ENCODE measurements at places on chromosomes 3 and 15.

DNA sequence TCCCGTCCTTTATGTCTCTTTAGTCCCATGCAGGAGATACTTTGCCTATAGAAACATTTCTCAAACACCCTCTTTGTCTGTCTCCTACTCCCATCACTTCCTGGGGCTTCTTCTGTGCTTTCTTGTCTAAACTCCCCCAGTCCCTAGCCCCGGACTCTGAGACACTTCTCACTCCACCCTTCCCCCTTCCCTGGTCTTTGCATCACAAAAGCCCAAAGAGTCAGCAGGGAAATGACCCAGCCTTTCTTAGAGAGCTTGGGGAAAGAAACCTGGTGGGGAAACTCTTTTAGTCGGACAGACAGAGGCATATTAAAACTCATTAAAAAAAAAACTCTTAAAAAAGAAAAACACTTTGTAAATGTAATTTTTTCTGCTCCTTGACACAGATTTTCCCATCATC is 211.2 kb downstream of the TJP1 start:
- no peak for DNase-seq

DNA sequence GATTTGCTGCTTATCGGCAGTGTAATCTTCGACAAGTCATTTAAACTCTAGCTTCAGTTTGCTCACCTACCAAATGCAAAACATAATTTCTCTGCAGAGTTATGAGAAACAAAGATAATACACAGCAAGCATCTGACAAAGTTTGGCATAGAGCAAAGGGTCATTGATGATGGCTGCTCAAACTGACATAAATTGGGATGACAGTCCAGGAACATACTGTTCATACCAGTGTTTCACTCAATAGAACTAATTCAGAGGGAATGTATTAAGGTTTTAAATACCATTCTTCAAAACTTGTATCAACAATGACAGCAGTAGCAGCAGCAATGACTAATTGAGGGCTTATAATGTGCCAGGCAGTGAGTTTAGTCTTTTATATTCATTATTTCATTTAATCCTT is 137.6 kb downstream of the SPATA16 start:
- DNase-seq, result no peak

DNA sequence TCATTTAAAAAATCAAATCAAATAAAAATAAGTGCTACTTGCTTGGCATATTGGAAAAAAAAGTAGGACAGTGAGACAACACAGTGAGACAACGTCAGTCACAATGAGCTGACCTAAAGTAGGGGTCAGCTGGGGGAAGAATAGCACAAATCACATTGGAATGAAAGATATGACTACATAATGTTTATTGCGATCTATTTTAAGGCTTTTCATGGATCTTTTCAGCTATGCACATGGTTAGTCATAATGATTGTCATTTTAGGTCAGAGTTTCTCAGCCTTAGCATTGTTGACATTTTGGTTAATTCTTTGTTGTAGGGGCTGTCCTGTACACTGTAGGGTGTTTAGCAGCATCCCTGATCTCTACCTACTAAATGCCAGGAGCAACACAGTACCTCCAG is 44.5 kb downstream of the CMSS1 start:
- no peak for DNase-seq

- DNase-seq, result no peak
These were observed 63.1 kb downstream of the TBL1XR1 start for GRCh38 chr3:177133860-177134815.

DNA sequence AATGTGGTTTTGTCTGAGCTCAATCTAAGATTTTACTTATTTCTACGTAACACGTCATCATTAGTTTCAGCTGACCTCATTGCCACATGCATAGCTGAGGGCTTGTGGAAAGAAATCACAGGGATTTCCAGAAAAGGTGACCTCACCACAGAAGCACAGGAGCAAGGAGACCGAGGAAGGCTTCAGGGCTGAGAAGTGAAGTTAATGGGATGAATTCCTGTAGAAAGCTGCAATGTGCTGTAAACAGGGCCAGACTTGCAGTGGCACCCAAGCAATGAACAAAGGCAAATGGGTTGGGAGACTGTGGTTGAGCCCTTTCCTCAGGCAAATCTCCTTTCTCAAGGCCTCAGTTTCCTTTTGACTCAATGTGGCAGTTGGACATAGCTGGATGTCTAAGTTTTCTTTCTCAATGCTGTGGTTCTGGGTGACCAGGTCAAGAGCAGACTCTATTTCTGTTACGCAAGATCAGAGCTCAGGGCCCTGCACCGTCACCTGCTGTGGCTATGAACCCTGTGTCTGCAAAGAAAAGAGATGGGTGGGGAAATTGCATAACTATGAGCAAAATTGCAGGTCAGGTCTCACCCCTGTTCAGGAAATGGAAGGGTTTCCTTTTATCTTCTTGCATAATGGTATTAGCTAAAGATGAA is 252.2 kb upstream of the TBL1XR1 start:
- DNase-seq, result no peak

GRCh38 chr3:14866627-14867026 is 47.9 kb downstream of the FGD5 start:
- DNase-seq, result no peak

DNA sequence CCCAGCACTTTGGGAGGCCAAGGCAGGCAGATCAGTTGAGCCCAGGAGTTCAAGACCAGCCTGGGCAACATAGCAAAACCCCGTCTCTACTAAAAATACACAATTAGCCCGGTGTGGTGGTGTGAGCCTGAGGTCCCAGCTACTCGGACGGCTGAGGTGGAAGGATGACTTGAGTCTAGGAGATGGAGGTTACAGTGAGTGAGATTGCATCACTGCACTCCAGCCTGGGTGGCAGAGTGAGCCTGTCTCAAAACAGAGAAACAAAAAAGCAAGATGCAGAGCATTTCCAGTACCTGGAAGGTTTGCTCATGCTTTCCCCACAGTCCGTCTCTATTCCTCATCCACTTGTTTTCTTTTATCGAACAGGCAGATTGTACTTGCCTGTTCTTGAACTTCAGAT is 3.8 kb upstream of the PDIA5 start:
- DNase-seq, result no peak

DNA sequence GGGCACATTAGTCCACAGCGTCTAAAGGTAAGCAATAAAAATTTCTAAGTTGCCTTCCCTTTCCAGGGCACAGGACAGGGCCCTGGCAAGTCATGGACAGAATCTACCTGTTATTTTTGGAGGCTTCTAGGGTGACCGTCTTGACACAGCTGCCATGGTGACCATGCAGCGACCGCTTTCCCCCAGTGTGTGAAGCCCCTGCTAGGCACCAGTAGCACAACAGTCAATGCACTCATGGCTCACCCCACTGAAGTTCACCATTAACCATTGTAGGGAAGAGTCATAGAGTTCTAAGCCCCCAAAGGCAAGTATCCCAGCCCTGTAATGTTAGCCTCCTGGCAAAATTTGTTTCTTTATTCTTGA is 43.8 kb upstream of the SLCO2A1 start:
- DNase-seq, result no peak

DNA sequence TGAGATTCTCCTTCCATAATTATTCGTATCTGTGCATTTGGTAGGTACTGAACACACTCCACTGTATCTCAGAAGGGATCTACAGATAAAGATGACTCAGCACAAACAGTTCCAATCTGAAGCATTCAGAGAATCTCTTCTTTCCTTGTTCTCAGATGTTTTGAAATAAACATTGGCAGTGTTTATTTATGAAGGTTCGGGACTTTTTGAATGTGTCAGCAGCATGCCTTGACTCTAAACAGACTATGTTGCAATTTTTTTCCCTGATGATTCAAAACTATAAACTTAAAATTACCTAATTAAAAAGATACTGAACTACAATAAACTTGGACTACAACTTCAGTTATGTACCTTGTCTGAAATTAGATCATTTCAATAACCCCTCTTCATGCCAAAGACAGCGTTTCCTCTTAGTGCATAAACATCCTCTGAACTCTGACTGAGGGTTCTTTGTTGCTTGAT is 612.9 kb upstream of the TBL1XR1 start:
- no peak for DNase-seq

DNA sequence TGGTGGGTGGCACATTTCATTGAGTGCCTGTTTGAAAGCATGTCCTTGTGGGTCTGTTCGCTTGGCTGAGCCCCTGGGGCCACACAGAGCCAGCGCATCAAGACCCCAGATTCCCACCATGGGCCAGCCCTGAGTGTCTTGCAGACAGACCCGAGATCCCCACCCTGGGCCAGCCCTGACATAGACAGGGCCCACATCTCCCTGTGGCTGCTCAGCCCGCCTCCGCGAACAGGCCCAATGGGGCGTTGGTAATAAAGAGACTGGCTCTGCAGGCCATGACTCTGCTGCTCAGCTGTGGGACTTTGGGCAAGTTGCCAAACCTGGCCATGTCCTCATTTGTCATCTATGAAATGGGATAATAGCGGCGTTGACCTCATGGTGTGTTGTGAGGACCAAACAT is 22.6 kb downstream of the FAH start:
- DNase-seq, result no peak

DNA sequence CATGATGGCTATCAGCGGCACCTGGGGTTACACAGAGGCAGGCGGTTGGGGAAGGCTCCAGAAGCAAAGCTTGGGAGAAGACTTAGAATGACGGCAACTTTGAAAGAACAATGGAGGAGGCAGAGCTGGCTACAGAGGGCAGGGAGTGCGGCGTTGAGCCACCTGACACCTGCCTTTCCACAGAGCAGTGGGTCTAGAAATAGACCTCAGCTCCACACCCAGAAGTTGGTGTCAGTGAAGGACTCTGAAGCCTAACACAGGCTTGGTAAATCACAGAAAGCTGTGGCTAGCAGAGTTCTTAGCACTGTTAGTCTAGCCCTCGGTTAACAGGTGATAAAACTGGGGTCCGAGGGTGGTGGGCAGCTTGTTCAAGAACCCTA is 23.1 kb upstream of the EHD4 start:
- DNase-seq, result no peak

Data from MM.1S (cell line).